Activated naive CD4-positive, alpha-beta T cell treated with Interleukin-2 at 50 U/mL for 16 hours (primary cell): ENCODE measurements at places on chromosomes 1 and 21.

DNA sequence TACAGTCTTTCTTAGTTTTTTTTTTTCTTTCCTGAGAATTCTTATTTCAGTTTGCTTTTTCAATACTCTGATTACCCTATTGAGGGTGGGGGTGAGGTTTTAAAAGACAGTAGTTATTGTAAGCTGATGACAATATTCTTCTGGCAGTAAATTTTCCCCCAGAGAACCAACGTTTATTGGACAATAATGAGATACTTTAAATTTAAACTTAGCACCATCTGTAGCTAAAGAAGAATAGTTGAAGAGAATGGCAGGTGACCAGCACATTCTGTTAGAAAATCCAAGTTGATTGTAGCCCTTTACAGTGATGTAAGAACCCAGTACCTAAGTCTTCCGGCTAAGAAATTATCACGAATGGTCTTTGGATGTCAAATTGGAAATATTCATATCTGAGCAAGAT is 364.6 kb upstream of the LYPLAL1 start:
- DNase-seq = no peak

DNA sequence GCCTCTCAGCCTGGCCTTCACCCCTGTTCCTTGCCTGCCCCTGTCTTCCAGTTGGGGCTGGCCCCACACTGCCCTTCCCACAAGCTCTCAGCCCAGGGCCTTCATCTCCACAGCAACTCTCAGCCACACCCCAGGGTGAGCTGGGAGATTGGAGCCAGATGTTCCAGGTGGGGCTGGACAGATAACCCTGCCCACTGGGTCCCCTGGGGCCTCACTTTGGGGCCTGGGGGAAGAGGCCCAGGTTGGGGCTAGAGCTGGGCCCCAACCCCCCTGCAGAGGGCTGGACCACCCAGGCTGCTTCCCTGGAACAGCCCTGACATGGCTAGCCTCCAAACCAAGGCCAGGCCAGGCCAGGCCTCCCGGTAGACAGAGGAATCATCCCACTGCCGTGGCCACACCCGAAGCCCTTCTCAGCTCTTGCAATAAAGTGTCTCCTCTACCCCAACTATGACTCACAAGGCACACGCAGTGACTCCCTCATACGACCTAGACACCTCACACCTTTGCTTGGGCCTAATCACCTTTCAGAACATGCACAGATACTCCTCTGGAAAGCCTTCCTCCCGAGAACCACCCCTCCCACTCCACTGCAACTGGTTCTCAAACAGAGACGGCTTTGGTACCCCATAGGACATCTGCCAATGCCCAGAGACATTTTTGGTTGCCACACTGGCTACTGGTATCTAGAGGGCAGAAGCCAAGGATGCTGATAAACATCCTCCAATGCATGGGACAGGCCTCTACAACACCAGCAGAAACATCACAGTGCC is 22.2 kb downstream of the SLC2A1 start:
- peak; percentile 54 for DNase-seq

DNA sequence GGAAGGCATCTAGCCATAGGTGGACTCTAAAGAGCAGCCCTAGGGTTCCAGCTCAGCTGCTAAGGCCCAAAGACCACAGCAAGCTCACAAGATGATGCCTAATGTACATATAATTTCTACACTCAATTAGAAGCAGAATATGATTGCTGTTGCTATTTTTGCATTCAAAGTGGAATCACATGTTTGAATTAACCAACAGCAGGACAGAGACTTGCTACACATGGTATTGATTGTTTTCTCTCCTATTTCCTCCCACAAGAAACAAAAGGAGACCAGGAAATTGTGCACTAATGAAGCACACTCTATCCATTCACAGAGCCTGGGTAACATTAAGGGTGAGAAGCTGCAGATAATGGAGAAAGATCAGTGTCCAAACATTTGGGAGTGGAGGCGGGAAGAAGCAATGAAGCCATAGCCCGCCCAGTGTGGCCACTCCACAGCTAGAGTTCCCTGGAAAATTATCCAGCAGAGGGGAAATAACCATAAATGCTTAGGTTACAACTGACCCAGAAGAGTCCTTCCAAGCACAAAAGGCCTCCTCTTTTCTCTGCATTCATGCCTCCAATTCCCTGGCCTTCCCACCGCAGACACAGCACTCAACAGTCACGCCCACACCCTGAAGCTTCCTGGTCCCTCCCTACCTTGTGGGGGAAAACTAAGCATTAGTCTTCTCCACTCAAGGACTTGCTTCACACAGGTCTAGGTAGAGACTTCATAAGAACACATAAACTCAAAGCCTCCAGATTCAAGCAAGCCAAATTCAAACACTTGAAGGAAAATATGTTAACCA is 7.5 kb downstream of the CNN3 start:
- DNase-seq = no peak

GRCh38 chr1:159652506-159652905 is 61.9 kb downstream of the CRP start:
- DNase-seq = no peak

GRCh38 chr21:35006248-35006647 is 42.9 kb downstream of the RUNX1 start:
- no peak for DNase-seq

DNA sequence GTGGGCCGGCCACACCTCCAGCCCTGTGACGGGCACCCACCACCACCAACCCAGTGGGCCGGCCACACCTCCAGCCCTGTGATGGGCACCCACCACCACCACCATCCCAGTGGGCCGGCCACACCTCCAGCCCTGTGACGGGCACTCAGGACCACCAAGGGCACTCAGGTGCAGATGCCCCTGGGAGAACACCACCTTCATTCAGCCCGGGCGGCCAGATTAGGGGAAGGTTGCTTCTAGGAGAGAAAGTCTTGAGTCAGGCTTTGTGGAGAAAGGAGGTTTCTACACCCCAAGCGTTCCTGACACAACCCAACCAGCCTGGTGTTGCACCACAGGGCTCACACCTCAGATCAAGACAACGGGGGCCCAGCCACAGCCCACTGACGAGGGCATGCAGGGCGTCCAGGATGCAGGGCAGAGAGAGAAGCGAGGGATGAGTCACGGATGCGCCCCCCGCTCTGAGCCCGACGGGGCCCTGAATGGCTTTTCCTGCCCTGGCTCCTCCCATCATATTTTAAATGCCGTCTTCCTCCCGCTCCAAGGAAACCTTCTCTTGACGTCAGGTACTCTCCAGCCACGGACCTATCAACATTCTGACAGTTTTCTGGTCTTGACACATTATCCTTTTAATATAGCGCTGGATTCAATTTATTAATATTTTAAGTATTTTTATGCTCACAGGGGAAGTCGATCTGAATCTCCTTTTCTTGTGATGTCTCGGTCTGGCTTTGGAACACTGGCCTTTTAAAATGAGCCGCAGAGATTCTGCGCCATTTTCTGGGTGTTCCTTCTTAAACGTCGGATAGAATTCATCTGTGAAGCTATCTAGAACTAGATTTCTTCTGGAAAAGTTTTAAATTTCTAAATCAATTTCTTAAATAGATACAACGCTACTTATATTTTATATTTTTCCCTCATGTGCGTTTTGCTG is 631 bp upstream of the SPATC1L start:
- peak; percentile 53 for DNase-seq
